ENCODE measurements at places on chromosomes 2 and 18. TPM values are rescaled to one million over a fixed set of nuclear protein-coding genes. Genes with fewer than 3 reads are reported as not detected.

UGT1A6 gene
- not detected for total RNA-seq

HOXD13 gene
- not detected for total RNA-seq

CFAP65 gene
- not detected for total RNA-seq

CCDC148 gene
- total RNA-seq, result 0.13 TPM

C2orf66 gene
- total RNA-seq, result under 0.01 TPM

NAT8 gene
- total RNA-seq, result not detected

NYAP2 gene
- not detected for total RNA-seq

LRRTM1 gene
- not detected for total RNA-seq

MPP4 gene
- 1.5 TPM for total RNA-seq

TOGARAM2 gene
- total RNA-seq, result 0.13 TPM

WDR35 gene
- 5.0 TPM for total RNA-seq

KYNU gene
- total RNA-seq, result 0.26 TPM

CHRND gene
- total RNA-seq, result not detected

REG3G gene
- not detected for total RNA-seq

RAX gene
- not detected for total RNA-seq

WIPF1 gene
- total RNA-seq, result 13.9 TPM

TEX261 gene
- total RNA-seq, result 22.2 TPM

CCDC142 gene
- 9.1 TPM for total RNA-seq

LCT gene
- not detected for total RNA-seq

HOXD4 gene
- 2.5 TPM for total RNA-seq

SULT1C3 gene
- not detected for total RNA-seq

PLEK gene
- under 0.01 TPM for total RNA-seq

APOB gene
- 0.13 TPM for total RNA-seq

MRPL44 gene
- total RNA-seq, result 28.6 TPM

TRIM54 gene
- 0.51 TPM for total RNA-seq

TUBA3E gene
- total RNA-seq, result not detected

IL1B gene
- not detected for total RNA-seq

CMPK2 gene
- total RNA-seq, result 0.64 TPM

SLC4A3 gene
- 0.13 TPM for total RNA-seq

ZSWIM2 gene
- under 0.01 TPM for total RNA-seq

ADRA2B gene
- under 0.01 TPM for total RNA-seq

L3MBTL4 gene
- 10.2 TPM for total RNA-seq

LOXHD1 gene
- under 0.01 TPM for total RNA-seq

SLC16A14 gene
- 0.25 TPM for total RNA-seq

PAIP2B gene
- 1.0 TPM for total RNA-seq

ARHGAP15 gene
- total RNA-seq, result under 0.01 TPM

HRH4 gene
- total RNA-seq, result not detected

SERPINB3 gene
- not detected for total RNA-seq

RESP18 gene
- total RNA-seq, result not detected

Data from dermis microvascular lymphatic vessel endothelial cell (primary cell).